NCI-H146 (cell line): ENCODE measurements at places on chromosomes 6 and 20.

- DNase-seq: no peak
These were observed 20.1 kb upstream of the UTRN start for GRCh38 chr6:144265061-144265357.

DNA sequence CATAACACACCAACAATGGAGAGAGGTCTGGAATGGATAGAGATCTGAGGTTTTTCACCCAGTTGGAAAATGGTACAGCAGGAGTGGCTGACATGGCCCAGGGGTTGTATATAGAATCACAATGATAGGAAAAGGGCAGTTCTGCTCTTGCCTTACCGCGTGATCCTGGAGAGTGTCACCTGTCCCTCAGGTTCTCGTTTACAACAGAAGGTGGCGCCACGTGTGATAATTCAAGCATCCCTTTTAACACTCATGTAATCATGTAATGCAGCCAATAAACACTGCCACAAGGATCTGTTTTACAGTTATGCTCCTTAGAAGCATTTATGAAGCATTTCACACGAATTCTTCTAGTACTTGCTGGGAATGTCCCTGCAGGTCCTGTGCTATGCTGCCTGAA is 12.9 kb upstream of the WFDC2 start:
- DNase-seq: peak; percentile 71

- DNase-seq: peak; percentile 30
These were observed 34.3 kb upstream of the MCUR1 start for GRCh38 chr6:13848522-13849150.

DNA sequence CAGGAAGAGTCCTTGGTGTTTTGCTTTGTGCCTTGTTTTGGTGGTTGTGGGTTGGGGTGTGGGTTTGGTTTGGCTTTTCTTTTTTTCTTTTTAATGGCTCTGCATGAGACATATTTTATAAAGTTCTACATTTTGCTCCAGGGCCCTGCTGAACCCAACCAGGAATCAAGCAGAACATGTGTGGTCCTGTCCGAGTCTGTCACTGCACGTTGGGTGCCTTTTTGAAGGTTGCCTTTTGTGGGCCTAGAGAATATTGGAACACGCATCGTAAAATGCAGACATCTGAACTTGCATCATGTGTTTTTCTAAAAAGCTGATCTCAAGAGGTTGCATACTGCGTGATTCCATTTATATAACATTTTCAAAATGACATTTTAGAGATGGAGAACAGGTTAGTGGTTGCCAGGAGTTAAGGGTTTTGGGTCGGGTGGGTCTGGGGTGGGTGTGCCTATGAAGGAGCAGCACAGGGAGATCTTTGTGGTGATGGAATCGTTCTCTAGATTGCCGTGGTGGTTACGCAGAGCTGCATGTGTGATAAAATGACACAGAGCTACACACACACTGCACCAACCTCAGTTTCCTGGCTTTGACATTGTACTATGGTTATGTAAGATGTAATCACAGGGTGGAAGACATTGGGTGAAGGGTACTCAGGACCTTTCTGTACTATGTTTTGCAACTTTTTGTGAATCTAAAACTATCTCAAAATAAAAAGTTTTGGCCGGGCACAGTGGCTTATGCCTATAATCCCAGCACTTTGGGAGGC is 80.2 kb downstream of the EYA2 start:
- no peak for DNase-seq

DNA sequence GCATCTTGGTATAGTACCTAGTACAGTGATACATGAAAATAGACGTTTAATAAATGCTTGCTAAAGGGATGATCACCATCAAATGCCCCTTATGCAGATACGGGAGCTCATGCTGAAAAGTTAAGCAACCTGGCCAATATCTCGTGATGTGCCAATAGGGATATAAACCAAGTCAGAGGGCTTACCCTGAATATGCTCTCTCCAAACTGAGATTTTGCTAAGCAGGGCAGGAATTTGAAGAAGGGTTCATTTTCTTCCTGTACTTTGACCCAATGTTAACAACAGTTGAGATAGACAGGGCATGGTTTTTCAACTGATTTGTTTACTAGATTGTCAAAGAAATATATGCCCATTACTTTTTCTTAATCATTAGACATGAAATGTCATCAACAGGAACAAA is 219.3 kb upstream of the PREP start:
- no peak for DNase-seq

DNA sequence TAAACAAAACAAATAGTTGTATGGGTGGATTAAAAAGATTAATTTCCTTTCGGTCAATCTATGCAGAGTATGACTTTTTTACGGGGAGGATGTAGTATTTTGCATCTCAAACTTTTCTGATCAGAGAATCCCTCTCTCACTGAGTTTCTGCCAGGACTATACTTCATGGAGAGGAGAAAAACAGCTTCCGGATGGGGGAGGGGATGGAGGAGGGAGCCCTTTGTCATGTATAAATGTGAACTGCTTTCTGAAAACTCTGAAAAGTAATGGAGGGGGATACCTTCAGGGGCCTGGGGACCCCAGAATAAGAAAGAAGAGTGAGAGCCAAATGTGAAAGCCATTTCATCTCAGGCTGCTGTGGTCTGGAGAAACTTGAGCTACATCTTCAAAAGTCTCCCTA is 173.1 kb upstream of the KCNK16 start:
- DNase-seq: no peak

DNA sequence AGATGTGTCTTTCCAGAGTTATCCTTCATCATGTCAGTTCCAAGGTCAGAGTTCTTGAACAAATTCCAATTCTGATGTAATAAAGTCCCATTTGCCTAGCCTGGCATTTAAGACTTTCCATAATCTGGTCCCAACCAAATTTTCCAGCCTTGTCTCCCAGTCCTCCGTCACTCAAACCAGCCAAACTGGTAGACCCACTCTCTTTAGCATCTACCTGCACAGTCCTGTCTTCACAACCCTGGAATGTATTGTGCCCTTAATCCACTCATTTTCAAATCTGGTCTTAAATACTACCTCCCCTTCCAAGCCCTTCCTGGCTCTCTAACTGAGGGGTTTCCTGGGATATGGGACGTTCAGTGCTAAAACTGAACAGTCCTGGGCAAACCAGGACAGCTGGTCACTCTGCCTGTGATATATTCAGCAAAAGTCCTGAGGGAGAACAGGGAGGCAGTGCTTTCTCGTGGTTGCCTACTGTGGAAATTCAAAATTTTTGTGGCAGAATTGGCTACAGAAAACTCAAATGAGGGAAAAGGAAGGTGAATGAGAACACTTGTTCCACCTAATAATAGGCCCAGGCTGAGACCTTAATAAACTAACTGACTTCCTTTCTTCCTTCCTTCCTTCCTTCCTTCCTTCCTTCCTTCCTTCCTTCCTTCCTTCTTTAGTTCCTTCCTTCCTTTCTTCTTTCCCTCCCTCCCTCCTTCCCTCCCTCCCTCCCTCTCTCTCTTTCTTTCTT is 10.8 kb upstream of the AKAP7 start:
- DNase-seq: no peak

DNA sequence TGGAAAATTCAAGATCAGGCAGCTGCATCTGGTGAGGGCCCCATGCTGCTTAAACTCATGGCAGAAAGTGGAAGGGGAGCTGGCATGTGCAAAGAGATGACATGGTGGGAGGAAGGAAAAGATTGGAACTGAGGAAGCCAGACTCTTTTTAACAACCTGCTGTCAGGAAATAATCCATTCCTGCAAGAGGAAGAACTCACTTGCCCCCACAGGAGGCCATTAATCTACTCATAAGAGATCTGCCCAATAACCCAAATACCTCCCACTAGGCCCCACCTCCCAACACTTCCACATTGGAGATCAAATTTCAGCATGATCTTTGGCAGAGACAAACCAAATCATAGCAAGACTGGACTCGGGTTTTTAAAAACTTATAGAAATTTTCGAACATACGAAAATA is 200.5 kb upstream of the KCNQ5 start:
- no peak for DNase-seq

GRCh38 chr6:127539272-127539671 is 20.1 kb upstream of the MTCL3 start:
- DNase-seq: peak; percentile 54

DNA sequence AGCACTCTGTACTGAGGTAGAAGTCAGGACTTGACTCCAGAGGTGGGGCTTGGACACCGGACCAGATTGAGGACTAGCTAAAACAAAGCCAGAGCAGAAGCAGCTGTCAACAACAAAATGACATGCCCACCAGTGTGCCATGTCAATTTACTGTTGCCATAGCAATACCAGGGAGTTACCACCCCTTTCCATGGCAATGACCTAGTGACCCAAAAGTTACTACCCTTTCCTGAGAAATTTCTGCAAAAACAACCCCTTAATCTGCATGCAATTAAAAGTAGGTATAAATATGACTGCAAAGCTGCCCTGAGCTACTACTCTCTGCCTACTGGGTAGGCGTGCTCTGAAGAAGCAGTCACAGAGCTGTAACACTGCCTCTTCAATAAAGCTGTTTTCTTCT is 21.0 kb downstream of the MAP3K5 start:
- no peak for DNase-seq

DNA sequence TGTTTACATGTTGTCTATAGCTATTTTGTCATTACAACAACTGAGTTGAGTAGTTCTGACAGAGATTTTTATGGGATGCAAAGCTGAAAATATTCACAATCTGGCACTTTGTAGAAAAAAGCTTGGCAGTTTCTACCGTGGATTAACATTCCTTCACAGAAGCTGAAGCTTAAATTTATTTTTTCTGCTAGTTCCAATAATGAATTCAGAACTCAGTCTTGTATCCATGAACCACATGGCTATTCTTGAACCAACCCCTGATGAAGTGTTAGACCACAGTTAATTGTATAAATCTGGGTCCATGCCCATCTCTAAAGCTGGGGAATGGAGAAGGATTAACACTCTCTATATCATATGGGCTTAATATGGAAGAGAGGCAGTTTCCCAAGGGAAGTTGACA is 743.8 kb upstream of the FLRT3 start:
- no peak for DNase-seq

- DNase-seq: no peak
These were observed 2.5 kb downstream of the NCOA7 start for GRCh38 chr6:125793280-125793679.

GRCh38 chr20:52150440-52151258 is 40.9 kb downstream of the ZFP64 start:
- peak; percentile 36 for DNase-seq

DNA sequence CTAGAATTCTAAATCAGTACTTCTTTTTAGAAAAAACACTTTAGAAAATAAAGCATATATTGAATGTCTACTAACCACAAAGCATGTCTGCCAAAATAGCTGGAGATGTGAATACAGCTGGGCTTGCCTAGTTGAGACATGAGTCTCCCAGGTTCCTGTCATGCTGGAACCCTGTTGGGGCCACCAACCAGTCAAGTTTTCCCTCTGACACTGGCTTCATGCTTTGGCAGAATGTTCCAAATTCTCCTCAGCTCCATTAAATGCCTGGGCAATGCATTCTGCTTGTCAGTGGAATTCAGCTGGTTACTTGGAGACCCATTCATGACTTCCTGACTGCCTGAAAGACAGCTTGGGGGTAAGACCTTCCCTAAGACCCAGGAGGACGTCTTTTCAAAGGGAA is 87.2 kb downstream of the PRND start:
- DNase-seq: no peak

GRCh38 chr6:163739966-163740365 is 325.4 kb downstream of the QKI start:
- DNase-seq: no peak

- peak; percentile 34 for DNase-seq
These were observed 44.2 kb downstream of the ZNF831 start for GRCh38 chr20:59207742-59208357.

DNA sequence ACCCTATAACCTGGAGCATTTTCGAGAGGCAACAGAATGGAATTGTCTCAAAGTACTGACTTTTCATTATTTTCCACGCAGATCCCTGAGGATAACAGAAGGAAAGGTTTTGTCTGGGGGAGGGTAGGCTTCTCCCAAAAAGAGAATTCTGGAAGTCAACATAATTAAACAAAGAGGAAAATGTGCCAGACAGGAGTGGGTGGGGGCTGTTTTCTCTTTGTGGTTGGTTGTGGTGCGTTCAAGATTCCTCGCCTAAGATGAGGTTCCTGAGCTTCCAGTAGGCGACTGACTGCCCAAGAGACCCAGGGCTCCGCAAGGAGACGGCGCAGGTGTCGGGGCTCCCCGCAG is 70.4 kb downstream of the SOX4 start:
- no peak for DNase-seq

DNA sequence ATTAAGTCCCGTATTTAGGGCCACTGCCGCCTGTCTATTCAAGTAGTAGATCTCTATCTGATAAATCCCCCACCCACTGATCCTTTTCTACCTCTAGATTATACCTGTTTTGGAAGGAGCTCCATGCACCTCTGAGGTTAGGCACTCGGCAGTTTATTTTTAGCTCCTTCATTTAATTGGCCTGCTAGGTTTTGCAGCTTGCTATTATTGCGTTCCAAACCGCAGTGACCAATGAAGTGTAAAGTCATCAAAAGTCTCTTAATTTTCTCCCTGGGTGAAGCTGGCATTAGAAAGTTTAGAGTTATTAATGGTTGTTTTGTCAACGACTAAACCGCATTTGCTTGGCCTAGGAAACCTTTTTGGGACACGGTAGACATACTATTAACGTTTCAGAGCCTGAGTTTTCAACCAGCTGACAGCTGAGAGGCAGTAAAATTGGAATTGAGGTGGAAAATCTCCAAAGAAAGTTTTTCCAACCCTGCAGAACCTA is 60.0 kb downstream of the RFPL4B start:
- DNase-seq: no peak

- DNase-seq: peak; percentile 41
These were observed 423.3 kb downstream of the QKI start for GRCh38 chr6:163837691-163838431.

- DNase-seq: no peak
These were observed 2.8 kb upstream of the PLCG1 start for GRCh38 chr20:41134362-41135186.

DNA sequence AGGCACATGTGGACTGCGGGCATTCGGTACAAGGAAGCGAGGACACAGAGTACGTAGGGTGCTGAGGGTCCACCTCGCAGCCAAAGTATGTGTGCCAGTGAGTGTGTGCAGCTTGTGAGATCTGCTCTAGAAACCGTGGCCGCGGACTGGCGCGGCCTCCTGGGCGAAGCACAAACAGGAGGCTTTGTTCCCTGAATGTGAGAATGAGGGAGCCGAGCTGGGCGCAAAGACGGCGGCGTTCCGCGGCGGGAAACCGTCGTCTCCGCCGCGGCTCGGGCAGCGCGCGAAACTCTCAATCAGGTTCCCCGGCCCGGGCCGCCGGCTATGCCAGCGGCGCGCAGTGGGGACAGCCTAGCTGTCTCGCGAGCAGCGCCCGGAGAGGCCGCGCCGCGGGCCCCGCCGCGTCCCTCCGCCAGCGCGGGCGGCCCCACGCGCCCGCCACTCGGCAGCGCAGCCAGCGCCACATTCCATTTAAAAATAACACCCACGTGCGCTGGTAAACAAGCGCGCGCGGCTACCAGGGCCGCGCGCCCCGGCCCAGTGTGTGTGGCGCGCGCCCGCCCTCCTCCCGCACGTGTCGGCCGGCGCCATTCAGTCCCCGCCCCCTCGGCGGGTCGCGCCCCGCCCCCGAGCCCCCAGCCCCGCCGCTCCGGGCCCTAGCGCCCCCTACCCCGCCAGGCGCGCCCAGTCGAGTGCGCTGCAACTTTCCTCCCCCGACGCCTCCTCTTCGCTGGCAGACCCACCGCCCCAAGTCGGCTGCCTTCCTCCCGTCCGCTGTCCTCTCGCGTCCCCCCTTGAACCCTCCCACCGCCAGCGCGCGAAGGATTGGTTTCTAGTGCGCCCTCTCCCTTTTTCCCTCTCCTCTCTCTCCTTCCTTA is 3.0 kb upstream of the FOXO3 start:
- peak; percentile 93 for DNase-seq

GRCh38 chr6:106979435-106979884 is 4.9 kb upstream of the CD24 start:
- peak; percentile 83 for DNase-seq

- DNase-seq: no peak
These were observed 186.2 kb downstream of the GPX5 start for GRCh38 chr6:28711788-28712341.

- DNase-seq: peak; percentile 63
These were observed 216.7 kb downstream of the ZDHHC14 start for GRCh38 chr6:157597461-157598312.
